Activated CD4-positive, alpha-beta memory T cell treated with anti-CD3 and anti-CD28 coated beads, Interleukin-2, amount 10 ng/mL, durations not matched to agents 7 days and 5 days (primary cell): ENCODE measurements at places on chromosomes 3 and 15. TPM values are rescaled to one million over a fixed set of nuclear protein-coding genes. Genes with fewer than 3 reads are reported as not detected.

- no peak overlapping the region for H3K4me3 ChIP-seq
- DNase-seq, result no peak
- H3K36me3 ChIP-seq, result no peaks in the 10 kb centered on the region
- H3K4me1 ChIP-seq, result no peaks in the 10 kb centered on the region
- no peak overlapping the region for H3K27ac ChIP-seq
Observed at GRCh38 chr3:13166243-13167063, 93.2 kb upstream of the IQSEC1 start.

GRCh38 chr3:30691249-30691880 lies 85.0 kb downstream of the TGFBR2 start:
- DNase-seq, result no peak
- no peak overlapping the region for H3K4me3 ChIP-seq
- no peaks in the 10 kb centered on the region for H3K27me3 ChIP-seq
- no peak overlapping the region for H3K27ac ChIP-seq
- H3K36me3 ChIP-seq, result peaks cover 85% of the 10 kb centered on the region

DNA sequence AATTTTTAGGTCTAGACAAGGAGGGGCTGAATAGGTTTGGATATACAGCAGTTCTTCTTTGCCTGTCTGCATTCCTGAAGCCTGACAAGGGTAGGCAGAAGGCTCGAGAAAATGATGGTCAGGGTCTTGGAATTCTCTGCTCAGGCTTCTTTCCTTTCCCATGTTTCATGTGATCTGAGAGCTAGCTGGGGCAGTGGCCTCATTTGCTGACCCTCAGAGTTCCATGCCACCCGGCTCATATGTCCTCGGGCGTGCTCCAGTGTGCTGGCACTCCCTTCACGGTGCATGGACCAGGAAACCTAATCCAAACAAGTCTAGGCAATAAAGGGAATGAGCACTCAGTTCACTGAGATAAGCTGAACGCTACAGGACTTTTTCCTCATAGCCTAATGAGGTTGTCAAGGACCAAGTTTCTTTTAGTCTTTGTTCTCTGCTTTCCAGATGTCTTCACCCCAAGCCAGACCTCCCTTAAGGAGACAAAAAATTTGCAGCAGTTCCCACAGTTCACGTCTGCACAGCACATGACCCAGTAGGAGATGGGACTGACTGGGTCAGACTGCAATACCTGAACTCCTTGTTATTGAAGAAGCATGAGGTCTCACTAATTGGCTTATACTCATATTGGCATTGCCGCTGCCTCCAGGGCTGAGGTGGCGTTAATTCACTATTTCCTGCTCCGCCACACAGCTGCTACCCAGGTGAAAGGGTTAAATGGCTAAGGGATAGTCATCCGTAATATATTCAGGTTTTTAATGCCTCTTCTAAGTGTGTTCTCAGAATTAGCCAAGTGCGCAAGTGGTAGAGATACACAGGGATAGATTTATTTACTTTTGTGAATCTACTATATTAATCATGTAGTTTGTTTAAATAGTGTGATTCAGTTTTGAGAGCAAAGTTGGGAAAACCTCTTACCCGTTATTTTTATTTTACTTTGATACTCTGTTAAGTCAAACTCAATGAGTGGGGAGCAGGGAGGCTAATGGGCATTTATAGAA lies 15.3 kb upstream of the RTP4 start:
- H3K4me3 ChIP-seq, result no peak overlapping the region
- H3K36me3 ChIP-seq, result no peaks in the 10 kb centered on the region
- no peaks in the 10 kb centered on the region for H3K4me1 ChIP-seq
- H3K27me3 ChIP-seq, result peaks cover 2% of the 10 kb centered on the region
- DNase-seq, result no peak

The CORO2B gene
- total RNA-seq, result not detected

DNA sequence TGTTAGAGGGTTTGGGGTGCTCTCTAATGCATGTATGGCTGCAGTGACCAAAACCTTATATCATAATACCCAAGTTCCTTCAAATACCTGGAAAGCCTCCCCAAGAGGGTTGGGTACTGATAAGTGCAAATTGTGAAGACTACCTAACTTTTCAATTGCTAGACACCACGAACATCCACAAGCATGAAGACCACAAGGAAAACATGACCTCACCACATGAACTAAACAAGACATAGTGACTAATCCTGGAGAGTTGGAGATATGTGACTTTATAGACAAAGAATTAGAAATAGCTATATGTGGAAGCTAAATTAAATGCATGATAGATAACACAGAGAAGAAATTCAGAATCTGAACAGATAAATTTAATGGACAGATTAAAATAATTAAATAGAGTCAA lies 23.9 kb upstream of the AADACL2 start:
- DNase-seq, result no peak
- no peak overlapping the region for H3K27ac ChIP-seq
- H3K4me1 ChIP-seq, result no peaks in the 10 kb centered on the region
- H3K27me3 ChIP-seq, result no peaks in the 10 kb centered on the region
- H3K4me3 ChIP-seq, result no peak overlapping the region

- H3K4me1 ChIP-seq, result no peaks in the 10 kb centered on the region
- H3K27ac ChIP-seq, result no peak overlapping the region
- no peak for DNase-seq
- no peaks in the 10 kb centered on the region for H3K27me3 ChIP-seq
- H3K36me3 ChIP-seq, result no peaks in the 10 kb centered on the region
Observed at GRCh38 chr3:151612115-151612514, 121.6 kb upstream of the AADACL2 start.

The ALDH1A2 gene
- 0.63 TPM for total RNA-seq

DNA sequence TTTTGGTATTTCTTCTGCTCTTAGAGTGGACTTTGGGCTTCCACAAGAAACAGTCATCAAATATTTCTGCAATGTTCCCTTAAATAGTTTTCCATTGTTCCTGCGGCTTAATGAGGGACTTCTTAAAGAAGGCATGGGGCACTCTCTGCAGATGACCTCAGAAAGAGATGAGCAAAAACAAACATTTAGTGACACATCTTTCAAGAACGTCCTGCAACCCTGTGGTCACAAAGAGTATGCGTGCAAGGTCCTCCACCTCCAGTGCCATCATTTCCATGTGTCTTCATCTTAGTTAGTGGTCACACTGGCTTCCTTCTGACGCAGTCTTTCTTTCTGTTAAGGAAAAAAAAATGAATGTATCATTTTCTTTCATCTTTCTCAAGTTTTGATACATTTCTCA lies 56.2 kb downstream of the GREM1 start:
- no peak overlapping the region for H3K4me3 ChIP-seq
- no peak for DNase-seq
- H3K27me3 ChIP-seq, result peaks cover 6% of the 10 kb centered on the region

DNA sequence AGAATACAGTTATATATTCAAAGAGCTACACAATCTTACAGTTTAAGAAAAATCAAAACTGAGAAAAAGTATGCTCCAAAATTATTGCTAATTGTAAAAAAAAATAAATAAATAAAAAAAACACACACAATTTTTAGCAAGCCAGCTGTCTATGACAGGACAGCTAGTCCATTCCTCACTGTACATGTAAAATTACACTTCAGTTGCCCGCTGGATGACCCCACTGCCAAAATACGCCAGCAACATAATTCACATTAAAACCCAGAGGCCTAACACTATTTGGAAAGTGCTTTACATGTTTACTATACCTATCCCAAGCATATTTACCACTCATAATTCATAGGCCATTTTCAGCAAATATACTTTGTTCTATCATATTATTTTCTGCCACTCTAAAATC lies 5.8 kb downstream of the MYO9A start:
- H3K4me1 ChIP-seq, result peaks cover 17% of the 10 kb centered on the region
- no peak overlapping the region for H3K27ac ChIP-seq
- peaks cover 6% of the 10 kb centered on the region for H3K27me3 ChIP-seq
- no peak overlapping the region for H3K4me3 ChIP-seq
- no peak for DNase-seq

- no peak for DNase-seq
- peaks cover 52% of the 10 kb centered on the region for H3K4me1 ChIP-seq
- H3K36me3 ChIP-seq, result peaks cover 71% of the 10 kb centered on the region
- no peak overlapping the region for H3K27ac ChIP-seq
- H3K4me3 ChIP-seq, result no peak overlapping the region
- H3K27me3 ChIP-seq, result no peaks in the 10 kb centered on the region
Observed at GRCh38 chr15:100592898-100593297, 9.1 kb downstream of the LINS1 start.
